ENCODE measurements at places on chromosomes 7 and 10. TPM values are rescaled to one million over a fixed set of nuclear protein-coding genes. Genes with fewer than 3 reads are reported as not detected.

LLCFC1 gene
- total RNA-seq, result not detected

DNA sequence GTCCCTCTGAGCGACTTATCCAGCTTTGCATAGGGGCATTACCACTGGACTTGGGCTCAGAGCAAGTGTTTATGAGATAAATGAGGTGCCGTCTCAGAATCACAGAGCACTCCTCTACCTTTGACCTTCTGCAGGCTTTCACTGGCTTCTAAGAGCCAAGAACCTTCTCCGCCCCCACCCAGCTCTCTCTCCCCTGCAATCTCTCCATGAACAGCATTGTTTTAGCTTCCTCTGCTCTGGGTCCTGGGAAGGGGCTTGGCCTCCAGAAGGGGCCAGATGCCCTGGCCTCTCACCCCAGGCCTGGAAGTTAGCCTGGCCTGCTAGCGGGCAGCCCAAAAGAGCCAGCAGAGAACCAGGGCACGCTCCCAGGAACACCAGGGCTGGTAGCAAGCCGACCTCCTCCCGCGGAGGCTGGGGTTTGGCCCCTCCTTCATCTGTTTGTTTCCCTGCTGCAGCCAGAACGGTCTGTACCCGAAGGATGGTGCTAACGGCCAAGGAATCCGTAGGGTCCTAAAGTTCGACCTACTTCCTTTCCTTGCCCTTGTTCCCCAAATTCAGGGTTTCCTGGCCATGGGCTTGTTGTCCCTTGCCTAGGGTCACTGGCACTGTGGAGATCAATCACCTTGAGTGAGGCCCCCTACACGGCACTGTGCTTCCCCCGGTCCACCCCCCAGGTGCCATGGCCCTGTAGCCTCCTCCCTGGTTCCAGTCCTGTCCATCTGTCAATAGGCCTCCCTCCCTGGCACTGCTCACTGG, 18.7 kb upstream of the DDIT4 start:
- DNase-seq, result peak; percentile 36

DNA sequence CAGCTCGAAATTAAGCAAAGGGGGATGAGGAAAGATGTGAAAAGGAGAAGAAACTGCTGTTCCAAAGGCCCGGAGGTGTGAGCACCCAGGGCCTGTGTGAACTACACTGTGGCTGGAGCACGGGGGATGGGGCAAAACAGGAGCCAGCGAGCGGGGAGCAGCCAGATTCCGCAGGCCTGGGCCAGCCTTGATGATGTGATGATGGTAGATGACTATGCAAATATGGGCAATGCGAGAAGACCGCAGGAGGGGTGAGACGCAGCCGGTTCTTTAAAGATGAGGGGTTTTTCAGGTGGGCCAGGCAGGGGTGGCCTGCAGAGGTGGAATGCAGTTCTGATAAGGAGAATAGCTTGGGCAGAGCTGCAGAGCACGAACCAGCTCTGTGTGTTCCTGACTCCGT, 61.5 kb downstream of the LANCL2 start:
- DNase-seq, result no peak

GRCh38 chr10:68082872-68083271, 7.8 kb upstream of the HERC4 start:
- DNase-seq, result no peak

DNA sequence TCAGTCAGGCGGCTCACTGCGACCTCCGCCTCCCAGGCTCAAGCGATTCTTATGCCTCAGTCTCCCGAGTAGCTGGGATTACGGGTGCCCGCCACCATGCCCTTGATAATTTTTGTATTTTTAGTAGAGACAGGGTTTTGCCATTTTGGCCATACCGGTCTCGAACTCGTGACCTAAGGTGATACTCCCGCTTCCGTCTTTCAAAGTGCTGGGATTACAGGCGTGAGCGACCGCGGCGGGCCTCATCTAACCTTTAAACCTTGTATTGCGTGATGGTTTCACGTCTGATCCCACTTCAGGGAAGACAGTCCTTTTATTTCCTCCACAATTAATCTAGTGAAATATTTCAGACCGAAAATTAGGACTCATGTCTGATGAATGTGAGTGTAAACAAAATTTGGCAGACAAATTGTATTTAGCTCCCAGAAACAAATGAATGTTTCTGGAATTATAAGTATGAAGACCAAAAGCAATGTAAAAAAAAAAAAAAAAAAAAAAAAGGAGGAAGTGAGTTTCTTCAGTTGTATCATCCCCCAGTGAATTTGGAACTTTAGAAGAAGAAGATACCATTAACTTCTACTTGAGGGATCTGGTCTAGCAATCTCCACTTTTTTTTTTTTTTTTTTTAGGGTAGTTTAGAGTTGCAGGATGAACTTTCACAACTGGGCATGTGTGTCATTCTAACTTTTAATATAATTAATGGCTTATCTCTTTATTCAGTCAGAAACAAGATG, 1.6 kb downstream of the NUP42 start:
- no peak for DNase-seq

DNA sequence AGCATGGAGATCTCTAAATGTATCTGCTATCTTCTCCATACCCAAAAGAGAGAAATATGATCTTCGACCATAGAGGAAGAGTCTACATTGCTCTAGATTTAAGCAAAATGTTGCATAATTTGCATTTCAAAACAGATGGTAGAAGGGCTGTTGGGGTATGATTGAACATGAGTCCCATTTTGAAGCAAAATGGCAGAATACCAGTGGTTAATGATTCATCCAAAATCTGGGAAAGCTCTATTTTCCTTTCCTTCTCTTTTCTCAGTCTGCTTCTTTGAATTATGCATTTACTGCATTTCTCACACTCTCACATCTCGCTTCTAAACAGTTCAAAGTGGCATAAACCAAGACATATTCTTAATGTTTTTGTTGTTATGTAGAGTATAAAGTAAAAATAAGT, 178.5 kb downstream of the MACC1 start:
- DNase-seq, result no peak

DNA sequence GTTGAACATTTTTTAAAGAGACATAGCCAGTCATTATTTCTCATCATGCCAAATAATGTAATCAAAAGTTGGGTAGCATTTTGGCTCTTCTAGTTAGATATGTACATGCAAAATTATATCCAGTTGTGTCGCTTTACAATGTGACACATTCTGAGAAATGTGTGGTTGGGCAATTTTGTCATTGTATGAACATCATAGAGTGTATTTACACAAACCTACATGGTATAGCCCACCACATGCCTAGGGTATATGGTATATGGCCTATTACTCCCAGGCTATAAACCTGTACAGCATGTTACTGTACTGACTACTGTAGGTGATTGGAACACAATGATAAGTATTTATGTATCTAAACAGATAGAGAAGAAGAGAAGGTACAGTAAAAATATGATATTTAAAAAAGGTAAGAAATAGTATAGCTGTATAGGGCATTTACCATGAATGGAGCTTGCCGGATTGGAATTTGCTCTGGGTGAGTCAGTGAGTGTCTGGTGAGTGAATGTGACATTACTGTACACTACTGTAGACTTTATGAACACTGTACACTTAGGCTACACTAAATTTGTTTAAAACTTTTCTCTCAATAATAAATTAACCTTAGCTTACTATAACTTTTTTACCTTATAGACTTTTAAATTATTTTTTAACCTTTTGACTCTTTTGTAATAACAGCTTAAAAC, 16.5 kb downstream of the ZNF365 start:
- DNase-seq, result no peak

GRCh38 chr7:157396316-157397035, 59.7 kb downstream of the DNAJB6 start:
- peak; percentile 48 for DNase-seq
